CD4-positive, alpha-beta T cell treated with Interleukin-10 for 1 hour (primary cell): ENCODE measurements at places on chromosomes 7 and 10.
A peak's percentile ranks its signal among the peaks of the same experiment; 100 is the strongest.

GRCh38 chr10:2620827-2621521 lies 446.4 kb upstream of the PFKP start:
- DNase-seq, result no peak

DNA sequence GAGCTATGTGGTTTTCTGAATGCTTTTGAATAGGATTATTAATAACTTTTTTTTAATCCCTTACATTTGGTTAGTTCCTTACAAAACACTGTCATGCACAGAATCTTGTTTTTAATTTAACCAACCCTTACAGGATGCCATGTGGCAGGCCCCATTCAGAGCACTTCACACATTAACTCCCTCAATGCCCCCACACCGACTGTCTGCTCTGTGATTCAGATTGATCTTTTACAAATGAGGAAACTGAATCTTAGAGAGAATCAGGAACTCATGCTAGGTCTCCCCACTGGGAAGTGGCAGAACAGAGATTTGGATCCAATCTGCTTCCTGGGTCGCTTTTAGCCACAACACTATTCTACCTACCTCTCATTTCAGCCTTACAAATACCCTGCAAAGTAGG lies 195.8 kb upstream of the NPVF start:
- DNase-seq, result no peak

GRCh38 chr7:875476-876076 lies 778 bp upstream of the GET4 start:
- peak; percentile 7 for DNase-seq

DNA sequence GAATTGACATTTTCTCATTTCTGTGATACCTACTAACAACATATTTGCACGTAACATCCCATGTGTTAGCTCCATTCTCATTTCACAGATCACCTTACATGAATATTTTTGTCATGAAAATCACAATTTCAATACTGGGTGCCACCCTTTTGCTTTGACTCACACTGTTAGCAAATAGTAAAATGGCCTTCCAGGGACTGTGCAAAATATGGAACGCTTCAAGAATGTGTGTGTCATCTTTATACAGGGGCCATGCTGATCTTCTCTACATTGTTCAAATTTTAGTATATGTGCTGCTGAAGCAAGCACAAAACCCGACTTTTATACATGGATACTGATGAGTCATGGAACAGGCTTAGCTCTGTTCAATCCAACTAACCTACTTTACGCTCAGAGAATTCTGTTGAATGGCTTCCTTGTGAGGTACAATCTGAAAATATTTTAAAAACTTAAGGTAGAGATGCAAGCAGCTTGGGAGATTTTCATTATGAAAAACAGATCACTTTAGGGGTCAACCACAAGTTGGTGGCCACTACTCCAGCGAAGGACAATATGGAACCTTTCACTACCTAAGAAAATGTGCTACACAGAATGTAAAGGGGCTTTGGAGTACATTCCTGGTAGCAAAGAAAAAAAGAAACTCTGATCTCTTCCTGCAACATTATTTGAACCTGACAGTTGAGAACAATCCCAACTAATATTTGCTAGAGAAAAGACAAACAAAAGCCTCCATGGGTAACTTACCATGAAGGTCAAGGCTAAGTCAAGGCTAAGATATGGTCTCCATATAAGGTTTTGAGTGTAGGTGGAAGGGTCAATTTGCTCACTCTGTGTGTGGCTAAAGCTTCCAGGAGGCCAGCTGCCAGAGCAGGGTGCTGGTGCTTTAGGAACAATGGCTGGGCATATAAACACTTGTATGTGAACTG lies 11.9 kb downstream of the ANKRD26 start:
- DNase-seq, result no peak

- DNase-seq, result no peak
These were observed 192.3 kb downstream of the VTI1A start for GRCh38 chr10:112639298-112639697.

GRCh38 chr7:123746931-123747488 lies 1.8 kb downstream of the WASL start:
- peak; percentile 5 for DNase-seq

DNA sequence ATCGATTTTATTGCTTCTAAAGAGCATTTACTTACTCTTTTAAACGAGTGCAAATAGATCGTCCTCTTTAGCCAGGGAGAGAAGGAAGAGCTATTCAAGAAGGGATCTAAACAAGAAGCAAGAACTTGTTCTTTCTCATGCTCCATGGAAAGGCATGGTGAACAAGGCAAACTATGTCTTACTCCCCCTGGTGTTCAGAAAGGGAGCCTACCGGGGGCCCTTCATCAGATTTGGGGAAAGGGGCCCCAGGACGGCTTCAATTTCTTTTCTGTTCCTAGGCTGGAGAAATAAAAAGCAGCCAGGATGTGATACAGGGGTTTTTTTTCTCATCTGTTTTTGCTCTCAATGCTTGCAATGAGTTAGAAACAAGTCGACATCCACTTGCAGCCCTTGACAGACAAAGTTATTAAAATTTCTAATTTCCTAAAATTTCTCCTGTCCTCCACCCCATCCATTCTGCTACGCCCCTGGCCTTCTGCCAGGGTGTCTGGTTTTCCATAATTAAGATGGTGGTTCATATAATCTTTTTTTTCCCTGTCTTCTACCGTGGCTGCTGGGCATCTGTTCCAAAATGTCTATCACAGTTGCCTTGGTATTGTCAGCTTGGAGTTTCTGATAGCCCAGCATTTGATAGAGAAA lies 214.4 kb downstream of the CREB5 start:
- DNase-seq, result peak; percentile 19

DNA sequence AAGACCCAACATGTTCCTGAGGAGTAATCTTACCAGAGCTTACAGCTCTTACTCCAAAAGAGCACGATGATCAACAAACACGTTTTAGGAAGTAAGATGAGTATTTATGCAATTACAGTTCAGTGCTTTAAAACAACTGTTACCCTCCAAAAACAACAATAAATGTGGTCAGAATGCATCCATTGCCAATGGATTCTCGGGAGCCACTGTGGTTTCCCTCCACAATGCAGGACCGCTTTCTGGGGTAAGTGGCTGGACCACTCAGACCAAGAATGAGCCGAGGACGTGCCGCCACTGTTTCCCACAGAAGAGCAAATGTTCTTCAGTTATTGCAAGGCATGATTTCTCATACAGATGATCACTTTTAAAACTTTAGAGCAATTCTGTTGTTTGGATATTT lies 232.3 kb upstream of the MKLN1 start:
- DNase-seq, result no peak

GRCh38 chr7:114209968-114210367 lies 204.6 kb upstream of the FOXP2 start:
- DNase-seq, result no peak
